ENCODE measurements at places on chromosomes 11 and 22. TPM values are rescaled to one million over a fixed set of nuclear protein-coding genes. Genes with fewer than 3 reads are reported as not detected.

- peak; percentile 27 for DNase-seq
These were observed 4.8 kb upstream of the VPS11 start for GRCh38 chr11:119062779-119063178.

- no peak for DNase-seq
These were observed 22.9 kb downstream of the KCNQ1 start for GRCh38 chr11:2467695-2468055.

Gene JAML
- not detected for total RNA-seq

DNA sequence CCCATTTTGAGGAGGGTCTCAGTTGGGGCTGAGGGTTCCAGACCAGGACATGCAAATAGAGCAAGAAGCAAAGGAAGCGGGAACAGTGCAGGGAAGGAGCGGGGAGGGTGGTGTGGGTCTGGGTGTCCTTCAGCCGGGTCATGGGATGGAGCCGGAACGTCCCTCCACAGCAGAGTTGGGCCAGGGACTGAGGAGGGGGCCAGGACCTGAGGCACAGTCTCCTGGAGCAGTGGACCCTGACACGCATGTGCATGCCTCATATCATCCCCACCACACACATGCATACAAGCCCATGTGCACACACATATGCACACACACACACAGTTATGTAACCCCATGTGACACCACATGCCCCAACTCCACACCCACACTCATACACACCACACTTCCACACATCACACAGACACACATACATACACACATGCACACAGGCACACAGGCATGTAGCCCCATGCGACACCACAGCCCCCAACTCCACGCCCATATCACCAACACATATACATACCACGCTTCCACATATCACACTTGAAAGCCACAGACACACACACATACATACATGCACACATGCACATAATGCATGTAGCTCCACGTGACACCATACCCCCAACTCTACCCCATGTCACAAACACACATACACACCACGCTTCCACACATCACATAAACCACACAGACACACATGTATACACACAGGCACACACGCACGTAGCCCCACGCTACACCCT, 1026.6 kb downstream of the BRD1 start:
- no peak for DNase-seq

DNA sequence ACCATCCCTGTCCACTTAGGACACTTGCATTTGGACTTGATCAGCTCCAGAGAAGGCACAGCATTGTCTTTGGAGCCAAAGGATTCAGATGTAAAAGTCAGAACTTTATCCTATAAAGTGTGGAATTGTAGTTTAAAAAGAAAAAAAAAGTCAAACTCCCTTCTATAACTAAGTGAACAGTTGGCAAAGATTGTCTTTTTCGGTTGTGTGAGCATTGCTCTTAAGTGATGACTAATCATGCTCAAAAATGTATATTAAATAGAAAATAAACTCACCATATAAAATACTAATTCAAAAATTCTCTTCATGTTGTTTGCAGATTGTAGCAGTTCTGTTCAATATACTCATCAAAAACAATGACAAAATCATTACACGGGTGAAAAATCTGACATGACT, 93.8 kb downstream of the ETS1 start:
- DNase-seq = no peak

- no peak for DNase-seq
These were observed 104.7 kb downstream of the ETS1 start for GRCh38 chr11:128482512-128483191.

GRCh38 chr11:66878474-66878873, 21.6 kb downstream of the LRFN4 start:
- no peak for DNase-seq

Gene FDXACB1
- 7.0 TPM for total RNA-seq

Gene SMTNL1
- total RNA-seq = not detected

DNA sequence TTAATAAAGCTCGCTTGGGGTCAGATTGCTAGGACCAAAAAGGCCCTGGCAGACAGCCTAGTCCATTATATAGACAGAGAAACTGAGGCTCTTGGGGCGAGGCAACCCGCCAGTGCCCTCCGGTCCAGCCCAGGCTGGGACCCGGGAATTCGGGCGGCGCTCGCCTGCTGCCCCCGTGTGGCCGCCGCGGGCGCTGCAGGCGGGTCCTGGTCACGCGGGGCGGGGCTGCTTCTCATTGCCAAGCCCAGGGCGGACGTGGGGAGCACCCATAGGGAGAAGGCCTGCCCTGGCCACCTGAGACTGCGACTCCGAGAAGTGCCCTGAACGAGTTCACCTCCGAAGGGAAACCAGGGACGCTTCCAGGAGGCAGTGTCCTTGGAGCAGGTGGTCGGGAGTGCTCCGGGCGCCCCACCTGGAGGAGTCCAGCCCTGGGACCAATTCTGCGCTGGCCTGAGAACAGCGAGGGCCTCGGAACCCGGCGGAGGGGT, 36.0 kb upstream of the CSNK1E start:
- DNase-seq = peak; percentile 65

Measured in HT1080 (cell line).